ENCODE measurements at places on chromosomes 3 and 15.

DNA sequence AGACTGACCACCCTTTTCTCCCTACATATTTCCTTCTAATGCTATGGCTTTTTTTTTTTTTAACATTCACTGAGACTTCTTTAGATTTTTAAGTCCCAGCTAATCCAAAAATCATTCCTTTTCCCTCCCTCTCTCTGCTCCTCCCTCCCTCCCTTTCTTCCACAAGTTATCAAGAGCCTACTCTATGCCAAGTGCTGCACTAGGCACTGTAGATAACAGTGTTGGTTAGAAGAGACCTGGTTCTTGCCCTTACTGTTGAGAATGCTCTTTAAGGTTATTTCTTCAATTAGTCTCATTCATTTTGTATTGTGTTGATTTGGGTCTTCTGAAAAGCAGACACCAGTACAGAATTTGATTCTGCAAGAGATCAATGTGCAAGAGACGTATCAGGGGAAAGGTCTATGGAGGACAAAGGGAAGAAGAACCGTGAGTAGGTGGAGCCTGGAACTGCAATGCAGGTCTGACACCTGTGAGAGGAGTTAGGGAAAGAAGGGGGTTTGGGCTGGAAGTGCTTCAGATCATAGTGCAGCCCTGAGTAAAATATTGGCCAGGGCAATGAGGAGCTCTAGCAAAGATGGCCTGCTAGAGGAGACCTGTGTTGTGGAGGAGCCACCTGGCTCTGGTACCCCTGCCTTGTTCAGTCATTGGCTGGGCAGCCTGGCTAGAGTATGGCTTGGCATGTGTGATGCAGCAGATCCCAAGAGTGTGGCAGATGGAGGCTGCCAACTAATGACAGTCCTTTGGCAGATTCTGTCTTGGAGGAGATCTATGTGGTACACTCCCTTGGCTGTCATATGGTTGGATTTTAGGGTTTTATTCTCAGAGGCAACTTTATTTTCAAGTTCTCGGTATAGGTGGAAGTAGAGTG lies 9.7 kb upstream of the PCOLCE2 start:
- DNase-seq, result no peak

- peak; percentile 52 for DNase-seq
Observed at GRCh38 chr3:151537726-151538125, 76.9 kb upstream of the IGSF10 start.

DNA sequence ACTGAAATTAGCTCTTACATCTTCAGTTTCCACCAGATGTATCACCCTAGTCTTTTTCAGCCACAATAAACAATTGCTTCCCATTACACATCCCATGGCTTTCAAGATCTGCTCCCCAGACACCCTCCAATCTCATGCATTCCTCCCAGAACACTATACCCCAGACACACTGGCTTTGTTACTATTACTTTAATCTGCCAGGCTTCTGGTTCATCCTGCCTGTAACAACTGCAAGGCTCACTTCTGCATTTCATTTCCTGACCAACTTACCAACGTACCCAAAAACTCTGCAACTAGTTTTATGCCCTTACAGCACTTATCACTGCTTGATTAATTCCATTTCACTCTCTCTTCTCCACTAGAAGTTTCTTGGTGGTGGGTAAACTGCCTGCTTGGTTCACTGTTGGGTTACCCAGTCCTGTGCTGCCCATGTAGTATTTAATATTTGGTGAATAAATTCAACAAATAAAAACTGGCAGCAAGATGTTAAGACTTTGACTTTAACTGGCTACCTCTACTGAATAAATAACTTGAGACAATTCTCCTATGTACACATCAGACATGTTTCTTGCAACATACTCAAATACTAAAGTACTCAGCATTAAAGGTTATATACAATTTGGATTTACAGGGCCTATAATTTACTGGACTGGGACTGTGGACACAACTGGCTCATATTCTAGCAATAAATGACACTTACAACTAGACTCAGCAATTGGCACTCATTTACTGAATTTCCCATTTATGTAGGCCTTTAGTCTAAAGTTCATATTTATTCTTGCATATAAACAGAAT lies 2.7 kb downstream of the RPL22L1 start:
- DNase-seq, result no peak

DNA sequence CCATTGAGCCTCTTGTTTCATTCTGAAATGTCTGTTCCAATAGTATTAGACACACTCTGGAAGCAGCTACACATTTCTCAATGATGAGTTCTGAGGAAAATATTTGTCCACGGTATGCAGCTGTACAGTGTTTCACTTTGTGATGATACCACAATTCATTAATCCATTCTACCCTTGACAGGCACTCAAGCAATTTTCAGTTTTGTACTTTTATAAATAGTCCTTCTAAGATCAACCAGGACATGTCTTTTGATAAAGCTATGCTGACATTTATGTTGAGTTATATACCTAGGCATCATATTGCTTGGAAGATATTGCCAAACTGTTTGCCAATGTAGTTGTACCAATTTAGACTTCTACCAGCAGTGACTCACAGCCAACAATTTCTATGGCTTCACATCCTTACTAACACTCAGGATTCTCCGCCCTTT lies 165.1 kb upstream of the COL8A1 start:
- no peak for DNase-seq

DNA sequence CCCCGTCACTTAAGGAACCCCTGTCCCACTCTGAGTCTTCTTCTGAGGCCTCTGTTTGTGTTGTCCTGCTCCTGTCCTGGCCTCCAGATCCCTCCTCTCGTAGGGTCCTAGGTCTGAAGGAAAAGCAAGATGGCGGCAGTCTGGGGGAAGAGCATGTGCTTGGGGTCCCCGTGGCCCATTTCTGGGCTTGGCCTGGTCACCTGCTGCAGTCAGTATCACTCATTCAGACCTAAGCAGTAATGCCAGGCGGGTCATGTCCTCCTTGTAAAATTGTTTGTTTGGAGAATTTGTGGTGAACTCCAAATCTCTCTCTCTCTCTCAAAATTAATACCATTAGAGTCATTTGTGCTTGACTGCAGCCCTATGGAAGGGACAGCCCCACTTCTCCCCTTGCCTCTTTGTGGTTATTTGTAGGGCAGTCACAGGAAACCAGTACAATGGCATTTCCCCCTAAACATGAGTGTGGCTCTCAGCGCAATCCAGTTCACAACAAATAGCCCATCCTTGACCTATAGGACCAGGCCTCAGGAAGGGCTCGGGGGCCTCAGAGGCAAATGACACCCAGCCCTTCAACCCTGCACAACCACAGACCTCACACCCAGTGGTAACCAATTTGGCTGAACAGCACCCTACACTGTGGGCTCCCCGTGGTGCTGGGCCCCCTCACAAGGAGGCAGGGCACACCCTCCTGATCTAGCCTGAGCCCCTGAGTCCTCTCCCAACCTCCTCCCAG lies 173.5 kb downstream of the OR4M2 start:
- DNase-seq, result no peak

DNA sequence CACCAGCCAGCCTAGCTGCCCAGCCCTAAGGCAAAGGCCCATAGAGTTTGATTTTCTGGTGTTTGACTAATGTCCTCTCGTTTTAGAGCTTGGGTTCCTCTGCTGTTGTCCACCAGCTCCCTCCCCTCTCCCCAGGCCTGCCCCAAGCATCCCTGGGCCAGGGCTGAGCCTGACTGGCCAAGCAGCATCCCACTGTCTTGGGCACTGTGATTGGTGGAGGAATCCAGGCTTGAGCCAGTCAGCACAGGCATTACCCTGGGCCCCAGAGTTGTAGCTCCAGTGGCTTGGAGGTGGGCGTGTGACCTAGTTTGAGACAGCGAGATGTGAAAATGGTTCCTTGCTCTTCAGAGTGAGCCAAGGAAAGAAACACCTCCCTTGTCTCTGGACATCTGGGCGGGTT lies 155.3 kb upstream of the MEF2A start:
- DNase-seq, result no peak

DNA sequence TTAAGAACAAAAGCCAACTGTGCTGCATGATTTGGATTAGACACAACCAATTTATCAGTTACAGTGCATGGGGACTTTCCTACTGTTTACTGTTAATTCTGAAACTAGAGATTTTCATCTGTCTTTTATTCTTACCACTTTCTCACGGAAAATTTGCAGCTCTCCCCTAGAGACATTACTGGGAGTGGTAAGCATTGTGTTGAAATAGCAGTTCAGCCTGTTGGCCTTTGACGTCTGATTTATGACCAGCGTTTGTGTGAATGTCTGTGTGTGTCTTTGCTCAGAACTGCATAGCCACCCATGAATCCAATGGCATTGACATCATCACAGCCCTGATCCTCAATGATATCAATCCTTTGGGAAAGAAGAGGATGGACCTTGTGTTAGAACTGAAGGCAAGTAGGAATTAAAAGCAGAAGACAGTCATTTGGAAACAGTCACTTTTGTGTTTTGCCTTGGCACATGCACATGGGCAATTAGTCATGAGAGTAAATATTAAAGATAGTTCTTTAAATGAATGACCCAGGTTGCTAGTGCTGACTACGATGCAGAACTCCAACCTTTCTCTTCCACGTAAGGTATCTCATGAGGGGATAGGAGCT lies 202.2 kb upstream of the BHLHE40 start:
- peak; percentile 85 for DNase-seq

DNA sequence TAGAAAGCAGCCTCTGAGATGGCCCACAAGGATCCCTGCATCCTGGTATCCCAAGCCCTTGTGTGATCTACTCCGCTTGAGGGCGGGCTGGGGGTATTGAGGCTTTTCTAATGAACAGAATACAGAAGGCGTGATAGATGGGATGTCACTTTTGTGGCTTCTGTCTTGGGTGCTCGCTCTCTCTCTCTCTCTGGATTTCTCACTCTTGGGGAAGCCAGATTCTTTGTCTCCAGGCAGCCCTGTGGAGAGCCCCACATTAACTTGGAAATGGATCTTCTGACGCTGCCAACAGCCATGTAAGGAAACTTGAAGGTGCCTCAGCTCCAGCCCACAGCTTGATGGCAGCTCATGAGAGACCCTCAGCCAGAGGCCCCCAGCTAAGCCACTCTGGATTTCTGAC lies 26.9 kb upstream of the SEC62 start:
- DNase-seq, result no peak

DNA sequence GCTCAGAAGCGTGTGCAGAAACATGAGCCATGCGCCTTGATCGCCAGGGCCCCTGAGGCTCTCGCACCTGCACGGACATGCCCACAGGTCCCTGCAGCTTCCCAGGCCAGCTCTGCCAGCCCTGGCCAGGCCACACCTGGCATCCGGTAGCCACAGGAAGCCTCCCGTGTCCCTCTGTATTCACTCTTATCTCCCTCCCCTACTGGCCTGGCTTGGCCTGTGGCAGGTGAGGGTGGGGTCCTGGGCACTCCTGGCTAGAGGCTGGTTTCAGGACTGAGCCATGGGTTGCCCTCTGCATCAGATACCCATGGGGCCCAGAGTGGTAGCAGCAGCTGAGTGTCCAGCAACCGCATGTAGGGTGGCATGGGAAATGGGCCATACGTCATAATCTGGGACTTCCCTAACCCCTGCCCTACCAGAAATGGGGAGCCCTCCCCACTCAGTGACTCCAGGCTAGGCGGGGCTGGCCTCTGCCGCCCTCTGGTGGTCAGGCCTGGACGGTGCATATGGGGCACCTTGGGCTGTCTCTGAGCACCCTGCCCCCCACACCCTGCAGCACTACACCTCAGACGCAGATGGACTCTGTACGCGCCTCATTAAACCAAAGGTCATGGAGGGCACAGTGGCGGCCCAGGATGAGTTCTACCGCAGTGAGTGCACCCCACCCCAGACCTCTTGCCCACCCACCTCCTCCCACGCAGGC lies 12.6 kb upstream of the LMAN1L start:
- peak; percentile 56 for DNase-seq

- peak; percentile 97 for DNase-seq
Observed at GRCh38 chr3:16064642-16065414, 109.7 kb upstream of the GALNT15 start.

DNA sequence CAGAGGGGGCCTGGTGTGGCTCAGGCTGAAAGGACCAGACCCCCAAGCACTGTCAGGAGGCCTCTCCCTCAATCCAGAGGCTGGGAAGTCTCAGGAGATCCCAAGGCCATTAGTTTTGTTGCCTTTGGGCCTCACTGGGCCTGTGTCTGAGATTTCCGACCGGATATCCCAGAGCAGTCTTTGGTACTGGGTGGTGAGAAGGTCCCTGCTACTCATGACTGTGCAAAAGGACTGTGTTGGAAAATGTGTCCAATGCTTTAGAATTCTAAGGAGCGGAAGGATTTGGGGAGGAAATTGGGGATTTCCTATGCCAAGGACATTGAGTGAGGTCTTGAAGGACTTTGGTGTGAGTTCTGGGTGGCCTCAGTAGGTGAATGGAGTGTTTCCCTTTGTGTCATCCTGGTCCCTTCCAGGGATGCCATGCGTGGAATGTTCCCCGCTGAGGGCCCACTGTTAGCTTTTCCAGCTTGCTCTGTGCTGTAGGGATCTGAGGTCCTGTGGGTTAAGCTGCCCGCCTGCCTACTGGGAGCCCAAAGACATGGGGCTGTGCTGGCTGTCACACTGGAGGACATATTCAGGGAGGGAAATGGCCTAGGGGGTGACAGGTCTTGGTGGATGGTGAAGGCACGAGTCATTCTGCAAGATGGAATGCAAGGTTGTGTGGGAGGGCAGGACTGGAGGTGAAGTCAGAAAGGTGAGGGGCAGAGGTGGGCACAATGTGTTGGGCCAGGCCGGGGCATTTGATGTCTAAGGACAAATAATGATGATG lies 16.4 kb downstream of the SMAD6 start:
- no peak for DNase-seq

GRCh38 chr3:56884387-56884786 lies 82.6 kb upstream of the ARHGEF3 start:
- peak; percentile 62 for DNase-seq

- DNase-seq, result peak; percentile 84
Observed at GRCh38 chr3:45064512-45065372, 38.6 kb downstream of the CLEC3B start.

Data from fibroblast of the aortic adventitia (primary cell).